ENCODE measurements at places on chromosomes 3 and 15.

DNA sequence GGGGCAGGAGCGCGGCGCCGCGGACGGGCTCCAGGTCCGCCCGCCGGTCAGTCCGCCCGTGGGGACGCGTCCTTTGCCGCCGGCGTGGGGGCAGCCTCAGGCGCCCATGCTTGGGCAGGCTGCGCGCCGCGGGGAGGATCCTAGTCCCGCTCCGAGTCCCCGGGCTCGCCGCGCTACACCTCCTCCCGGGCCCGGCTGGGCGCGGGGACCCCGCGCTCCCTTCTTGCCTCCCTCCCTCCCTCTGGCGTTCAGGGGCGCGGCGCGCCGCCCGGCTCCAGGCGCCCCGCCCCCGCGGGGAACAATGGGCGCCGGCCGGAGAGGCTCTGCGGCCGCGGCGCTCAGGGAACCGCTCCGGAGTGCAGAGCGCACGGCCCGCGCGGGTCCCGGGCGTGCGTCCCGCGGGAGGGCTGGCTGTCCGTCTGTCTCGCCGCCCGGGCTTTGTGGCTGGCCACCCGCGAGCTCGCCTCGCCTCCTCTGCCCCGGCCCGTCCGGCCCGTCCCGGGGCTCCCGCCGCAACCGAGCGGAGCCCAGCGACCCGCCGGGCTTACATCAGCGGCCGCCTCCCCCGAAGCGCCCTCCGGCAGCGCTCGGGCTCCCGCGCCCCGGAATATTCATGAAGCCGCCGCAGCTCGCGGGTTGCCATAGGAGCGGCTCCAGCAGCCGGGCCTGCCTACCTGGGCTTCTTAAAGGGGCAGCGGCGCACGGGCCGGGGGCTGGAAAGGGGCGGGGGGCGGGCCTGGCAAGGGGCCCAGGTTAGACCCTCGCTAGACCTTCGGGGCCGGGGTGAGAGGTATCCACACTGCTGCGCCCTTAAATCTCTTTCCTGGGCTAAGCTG lies at the start of gene HCN4:
Gene HCN4, minus strand, starts transcription at position 658 of the 836 bp plus-strand sequence. CDS start 688 bp downstream, outside the sequence.
- DNase-seq: peak; percentile 66

- no peak for DNase-seq
These were observed 201.4 kb downstream of the PLOD2 start for GRCh38 chr3:145959457-145960088.

- DNase-seq: no peak
These were observed 14.5 kb downstream of the IGDCC3 start for GRCh38 chr15:65363306-65363705.

DNA sequence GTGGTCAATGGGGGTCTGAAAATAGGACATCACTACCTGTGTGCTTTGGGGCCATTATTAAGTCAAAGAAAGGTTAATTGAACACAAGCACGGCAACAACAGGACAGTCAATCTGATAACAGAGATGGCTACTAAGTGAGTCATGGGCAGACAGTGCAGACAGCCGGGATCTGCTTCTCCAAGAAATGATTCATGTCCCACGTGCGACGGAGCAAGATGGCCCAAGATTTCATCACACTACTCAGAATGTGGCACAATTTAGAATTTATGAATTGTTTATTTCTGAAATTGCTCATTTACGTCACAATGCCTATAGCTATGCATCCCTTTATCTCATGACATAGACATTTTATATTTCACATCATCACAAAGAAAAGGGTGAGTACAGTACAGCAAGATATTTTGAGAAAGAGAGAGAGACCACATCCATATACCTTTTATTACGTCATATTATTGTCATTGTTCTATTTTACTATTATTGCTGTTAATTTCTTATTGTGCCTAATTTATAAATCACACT lies 770.6 kb upstream of the NR2F2 start:
- peak; percentile 94 for DNase-seq

DNA sequence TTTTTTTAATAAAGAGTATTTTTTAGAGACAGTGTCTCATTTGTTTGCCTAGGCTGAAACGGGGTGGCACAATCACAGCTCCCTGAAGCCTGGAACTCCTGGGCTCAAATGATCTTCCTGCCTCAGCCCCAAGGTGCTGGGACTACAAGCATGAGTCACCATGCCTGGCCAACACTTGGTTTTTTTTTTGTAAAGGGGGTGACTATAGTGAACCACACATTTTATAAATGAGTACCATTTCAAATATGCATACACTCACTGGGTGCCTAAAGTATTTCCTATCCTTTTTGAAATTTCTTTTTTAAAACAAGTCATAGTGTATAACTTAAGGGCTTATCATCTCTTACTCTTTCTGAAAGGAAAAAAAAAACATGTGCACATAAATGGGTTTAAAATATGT lies 325.2 kb upstream of the MEIS2 start:
- DNase-seq: no peak

DNA sequence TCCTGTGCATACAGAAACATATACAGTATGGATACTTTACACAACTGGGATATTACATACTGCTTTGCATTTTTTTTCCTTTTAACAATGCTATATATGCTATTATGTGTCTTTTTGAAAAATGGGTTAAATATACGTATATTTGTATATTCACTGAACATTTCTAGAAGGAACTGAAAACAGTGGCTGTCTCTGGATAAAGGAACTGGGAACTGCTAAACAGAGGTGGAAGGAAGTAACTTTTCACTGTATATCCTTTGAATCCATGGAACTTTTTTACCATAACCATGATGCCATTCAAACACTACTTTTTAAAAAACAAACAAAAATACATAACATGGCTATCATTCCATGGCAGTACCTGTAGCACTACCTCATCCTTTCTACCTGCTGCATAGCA lies 1.8 kb downstream of the MTFMT start:
- DNase-seq: no peak

DNA sequence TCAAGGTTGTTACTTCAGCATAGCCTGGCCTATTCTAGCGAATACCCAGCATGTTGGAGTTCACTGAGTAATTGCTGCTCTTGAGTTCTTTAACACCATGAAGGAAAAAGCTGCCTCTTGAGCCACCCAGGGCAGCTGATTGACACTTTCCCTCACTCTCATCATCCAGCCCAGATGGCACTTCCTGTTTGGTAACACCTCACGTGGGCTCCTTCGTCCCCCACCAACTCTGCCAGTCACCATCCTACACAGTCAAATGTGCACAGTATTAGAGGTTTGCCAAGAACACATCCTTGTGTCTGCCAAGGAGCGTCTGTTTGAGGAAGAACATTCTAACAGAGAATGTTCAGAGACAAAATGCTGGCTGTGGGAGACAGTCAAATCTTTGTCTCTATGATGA lies 266.3 kb downstream of the RPLP1 start:
- no peak for DNase-seq

GRCh38 chr3:131396170-131396569 lies 14.6 kb downstream of the NUDT16 start:
- no peak for DNase-seq

DNA sequence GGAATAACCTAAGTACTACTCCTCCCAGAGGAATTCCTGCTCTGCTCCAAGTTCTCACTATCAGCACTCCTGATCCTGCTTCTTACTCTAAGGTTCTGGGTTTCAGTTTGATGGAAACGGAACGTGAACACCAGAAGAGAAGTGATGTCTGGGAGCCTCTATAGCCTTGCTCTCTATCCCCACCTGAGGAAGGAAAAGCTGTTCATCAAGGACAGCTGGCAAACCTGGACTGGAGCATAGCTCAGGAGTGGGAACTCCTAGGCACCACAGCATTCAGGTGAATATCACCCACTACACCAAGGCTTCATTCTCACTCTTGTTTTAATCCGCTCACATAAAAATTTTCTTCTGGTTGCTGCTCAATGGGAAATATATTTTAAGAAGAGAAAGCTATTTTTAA lies 13.0 kb upstream of the CADPS start:
- peak; percentile 62 for DNase-seq

- DNase-seq: no peak
These were observed 28.8 kb downstream of the ATG7 start for GRCh38 chr3:11300970-11301369.

DNA sequence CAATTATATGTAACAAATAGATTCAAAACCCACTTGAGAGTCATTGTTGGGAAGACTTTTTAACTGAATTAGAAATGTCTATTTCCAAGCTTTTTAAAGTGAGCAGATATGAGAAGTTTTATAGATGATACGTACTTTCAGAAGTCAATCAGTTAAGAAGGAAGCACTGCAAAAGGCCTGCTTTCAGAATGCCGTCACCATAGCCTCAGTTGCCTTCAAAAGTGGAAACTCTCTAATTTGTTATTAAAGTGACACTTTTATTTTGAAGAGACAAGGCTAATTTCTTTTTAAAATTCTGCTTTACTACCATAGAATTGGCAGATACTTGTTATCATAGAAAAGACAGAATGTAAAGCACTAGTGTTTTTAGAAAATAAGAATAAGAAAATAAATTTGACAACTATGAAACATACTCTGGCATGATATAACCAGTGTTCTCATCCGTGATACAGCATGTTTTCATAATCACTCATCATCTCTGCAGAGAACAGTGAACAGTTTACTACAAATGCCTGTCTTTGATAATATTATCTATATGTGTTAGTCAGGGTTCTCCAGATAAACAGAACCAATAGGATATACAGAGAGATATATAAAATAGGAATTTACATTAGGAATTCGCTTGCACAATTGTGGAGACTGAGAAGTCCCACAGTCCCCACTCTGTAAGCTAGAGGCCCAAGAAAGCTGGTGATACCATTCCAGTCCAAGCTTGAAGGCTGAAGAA lies 7.0 kb upstream of the PLD1 start:
- no peak for DNase-seq

- DNase-seq: no peak
These were observed 159.8 kb downstream of the WNT5A start for GRCh38 chr3:55327131-55327920.

- DNase-seq: no peak
These were observed 46.2 kb downstream of the DENND6A start for GRCh38 chr3:57646723-57647122.

DNA sequence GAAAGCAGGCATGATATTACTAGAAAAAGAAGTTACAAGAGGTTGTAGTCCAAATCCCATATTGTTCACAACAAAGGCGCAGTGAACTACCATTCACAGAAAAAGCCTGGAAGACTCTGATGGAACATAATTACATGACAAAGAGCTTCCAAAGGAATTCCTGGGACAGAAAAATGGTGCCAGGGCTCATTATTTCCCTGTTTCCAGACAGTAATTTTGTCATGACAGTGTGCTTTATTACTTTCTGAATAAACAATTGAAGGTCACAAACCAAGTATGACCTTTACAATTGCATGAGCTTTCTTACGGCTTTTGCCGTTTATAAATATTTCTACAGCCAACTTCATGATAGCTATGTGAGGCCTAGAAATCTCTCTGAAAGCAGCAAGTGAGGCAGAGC lies 61.0 kb downstream of the CYFIP1 start:
- no peak for DNase-seq

GRCh38 chr15:101694261-101694660 lies 30.0 kb downstream of the TARS3 start:
- DNase-seq: peak; percentile 54

GRCh38 chr3:13346481-13347389 lies 73.4 kb downstream of the NUP210 start:
- no peak for DNase-seq

DNA sequence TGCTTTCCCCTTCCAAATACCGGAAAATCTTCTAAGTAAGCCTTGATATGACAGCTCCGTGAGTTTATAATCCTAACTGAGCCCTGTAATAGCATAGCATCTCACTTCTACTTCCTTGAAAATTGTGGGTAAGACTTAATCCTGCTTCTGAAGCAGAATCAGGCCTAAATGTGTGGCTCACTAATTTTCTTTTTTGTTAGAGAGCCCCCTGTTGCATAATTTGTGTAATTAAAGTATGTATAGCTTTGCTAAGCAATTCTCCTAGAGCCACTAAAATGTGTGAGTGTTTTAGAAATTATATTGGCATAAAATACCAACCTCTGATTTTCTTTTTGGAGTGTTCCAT lies 304.4 kb downstream of the FGF12 start:
- DNase-seq: no peak

DNA sequence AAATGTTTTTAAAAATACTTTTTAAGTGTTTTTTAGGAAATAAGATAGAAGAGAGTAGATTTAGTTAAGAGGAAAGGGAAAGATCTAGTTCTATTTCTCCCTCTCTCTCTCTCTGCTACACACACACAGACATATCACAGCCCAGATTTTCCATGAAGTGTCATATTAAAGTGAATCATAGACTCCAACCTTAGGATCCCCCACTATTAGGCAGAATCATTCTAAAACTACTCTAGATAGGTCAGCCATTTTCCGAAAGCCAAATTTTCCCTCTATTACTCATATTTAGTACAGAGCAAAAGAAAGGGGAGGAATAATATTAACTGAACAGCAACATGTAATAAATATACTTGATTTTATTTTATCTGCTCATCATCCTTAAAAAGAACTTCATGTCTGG lies 45.1 kb upstream of the RSL24D1 start:
- no peak for DNase-seq

DNA sequence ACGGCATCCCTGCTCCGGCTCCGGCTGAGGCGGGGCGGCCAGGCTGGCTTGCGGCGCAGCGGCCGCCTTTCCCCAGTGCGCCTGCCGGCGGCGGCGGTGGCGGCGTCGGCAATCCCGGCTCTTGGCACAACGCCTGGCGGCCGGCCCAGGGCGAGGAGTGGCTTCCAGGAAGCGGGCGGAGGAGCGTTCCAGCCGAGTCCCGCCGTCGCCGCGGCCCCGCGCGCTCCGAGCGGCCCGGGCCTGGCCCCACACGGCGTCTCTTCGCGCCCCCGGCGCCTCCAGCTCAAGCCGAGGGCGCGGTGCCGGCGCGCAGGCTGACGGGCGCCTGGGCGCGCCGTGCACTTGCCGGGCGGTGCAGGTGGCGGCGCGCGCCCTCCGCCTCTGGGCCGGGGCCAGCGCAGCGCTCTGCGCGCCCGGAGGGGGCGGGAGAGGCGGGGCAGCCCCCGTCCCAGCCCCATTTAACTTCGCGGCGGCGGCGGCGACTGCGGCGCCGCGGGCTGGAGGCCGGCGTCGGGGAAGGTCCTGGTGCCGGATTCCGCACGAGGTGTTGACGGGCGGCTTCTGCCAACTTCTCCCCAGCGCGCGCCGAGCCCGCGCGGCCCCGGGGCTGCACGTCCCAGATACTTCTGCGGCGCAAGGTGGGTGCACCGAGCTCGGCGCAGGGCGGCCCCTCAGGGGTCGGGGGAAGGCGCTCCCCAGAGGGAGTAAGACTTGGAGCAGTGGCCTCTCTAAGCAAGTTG lies at the start of gene ADAMTSL3:
Gene ADAMTSL3, plus strand, starts transcription at position 485 of the 740 bp plus-strand sequence. CDS start 1,639 bp downstream, outside the sequence.
- peak; percentile 81 for DNase-seq

GRCh38 chr3:169390271-169390670 lies 273.2 kb downstream of the MECOM start:
- DNase-seq: no peak

- DNase-seq: no peak
These were observed 511.0 kb upstream of the ALCAM start for GRCh38 chr3:104855702-104856101.

- peak; percentile 93 for DNase-seq
These were observed 61.8 kb upstream of the ANKRD28 start for GRCh38 chr3:15859507-15860013.

- no peak for DNase-seq
These were observed 117.9 kb downstream of the MEIS2 start for GRCh38 chr15:36982430-36982829.
